ENCODE measurements at places on chromosomes 11 and 22. TPM values are rescaled to one million over a fixed set of nuclear protein-coding genes. Genes with fewer than 3 reads are reported as not detected.
A peak's percentile ranks its signal among the peaks of the same experiment; 100 is the strongest.

DNA sequence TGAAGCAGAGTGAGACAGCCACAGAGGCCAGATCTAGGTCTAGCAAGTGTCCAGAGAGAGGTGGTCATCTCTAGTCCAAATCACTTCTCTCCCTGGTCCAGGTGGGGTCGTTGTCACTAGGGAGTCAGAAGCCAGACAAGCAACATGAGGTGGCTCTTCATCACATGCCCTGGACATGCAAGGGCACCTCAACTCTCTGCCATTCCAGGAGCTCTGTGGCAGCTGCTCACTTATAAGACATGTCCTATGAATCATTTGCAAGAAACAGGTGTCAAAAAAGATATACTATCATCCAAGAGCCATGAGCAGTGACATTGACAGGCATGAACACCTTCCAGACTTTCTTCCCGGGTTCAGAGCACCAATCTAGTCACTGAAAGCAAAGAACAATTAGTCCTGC is 130.8 kb downstream of the GALNT18 start:
- no peak for DNase-seq

DNA sequence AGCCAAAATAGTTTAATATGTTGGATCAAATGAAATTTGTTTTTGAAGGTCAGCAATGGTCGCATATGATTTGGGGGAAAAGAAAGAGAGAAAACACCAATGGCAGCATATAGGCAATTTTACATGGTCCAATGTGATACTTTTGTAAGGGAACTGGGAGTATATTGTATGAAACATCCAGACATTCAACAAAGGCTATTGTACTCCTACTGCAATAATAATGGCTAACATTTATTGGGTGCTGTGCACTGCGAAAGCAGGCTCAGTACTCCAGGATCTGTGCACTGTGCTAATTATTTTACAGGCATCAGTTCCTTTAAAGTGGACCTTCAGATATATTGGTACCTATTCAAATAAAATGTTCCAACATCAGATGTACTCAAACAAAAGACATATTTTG is 5.9 kb upstream of the OR10V1 start:
- no peak for DNase-seq

DNA sequence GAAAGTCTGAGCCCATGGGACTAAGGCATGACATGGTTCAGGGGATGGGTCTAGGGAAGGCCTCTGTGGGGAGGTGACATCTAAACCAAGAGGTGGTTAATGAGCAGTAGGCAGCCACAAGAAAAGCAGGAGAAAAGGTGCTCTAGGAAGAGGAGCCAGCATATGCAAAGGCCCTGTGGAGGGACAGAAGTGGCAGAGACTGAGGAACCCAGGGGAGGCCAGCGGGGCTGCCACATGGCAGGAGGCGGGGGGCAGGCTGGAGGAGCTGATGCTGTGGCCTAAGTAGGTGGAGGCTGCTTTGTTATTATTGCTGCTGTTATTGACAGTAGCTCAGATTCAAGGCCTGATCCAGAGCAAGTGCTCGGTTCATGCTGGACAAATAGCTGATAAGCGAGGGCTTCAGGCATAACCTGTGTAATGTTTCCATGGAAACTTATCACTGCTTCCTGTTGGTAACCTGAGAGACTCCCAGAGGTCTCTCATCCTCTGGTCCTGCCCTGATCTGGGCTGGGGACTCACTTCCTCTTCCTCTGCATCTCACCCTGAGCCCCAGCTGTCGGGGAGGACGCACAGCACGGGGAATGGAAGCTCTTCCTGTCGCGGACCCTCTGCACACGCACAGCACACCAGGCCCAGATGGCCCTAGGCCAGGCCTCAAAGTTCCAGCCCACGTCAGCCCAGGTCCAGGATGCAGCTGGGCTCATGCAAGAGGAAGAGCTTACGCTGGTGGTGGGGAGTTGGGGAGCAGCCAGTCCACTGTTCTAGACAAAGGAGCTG is 75.2 kb upstream of the TP53I11 start:
- DNase-seq = peak; percentile 51

GRCh38 chr11:18012906-18013781 is at the start of gene SERGEF:
Gene SERGEF (minus strand): TSS chr11:18013047. CDS start chr11:18013010, 37 bp downstream.
- DNase-seq = peak; percentile 89

DNA sequence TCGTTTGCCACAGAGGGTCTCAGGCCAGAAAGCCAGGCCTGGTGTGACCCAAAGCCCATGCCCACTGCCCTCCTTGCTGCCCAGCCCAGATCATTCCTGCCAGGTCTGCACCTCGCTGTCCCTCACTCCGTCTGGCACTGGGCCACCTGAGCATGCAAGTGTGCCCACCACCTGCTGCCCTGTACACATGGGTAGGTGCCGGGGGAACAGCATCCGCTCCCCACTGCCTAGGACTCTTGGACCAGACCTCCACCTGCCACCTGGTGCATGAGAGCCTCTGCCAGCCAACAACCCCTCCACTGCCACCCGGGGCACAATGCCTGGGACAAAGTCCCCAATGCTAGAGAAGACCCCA is 12.5 kb downstream of the MGAT3 start:
- no peak for DNase-seq

DNA sequence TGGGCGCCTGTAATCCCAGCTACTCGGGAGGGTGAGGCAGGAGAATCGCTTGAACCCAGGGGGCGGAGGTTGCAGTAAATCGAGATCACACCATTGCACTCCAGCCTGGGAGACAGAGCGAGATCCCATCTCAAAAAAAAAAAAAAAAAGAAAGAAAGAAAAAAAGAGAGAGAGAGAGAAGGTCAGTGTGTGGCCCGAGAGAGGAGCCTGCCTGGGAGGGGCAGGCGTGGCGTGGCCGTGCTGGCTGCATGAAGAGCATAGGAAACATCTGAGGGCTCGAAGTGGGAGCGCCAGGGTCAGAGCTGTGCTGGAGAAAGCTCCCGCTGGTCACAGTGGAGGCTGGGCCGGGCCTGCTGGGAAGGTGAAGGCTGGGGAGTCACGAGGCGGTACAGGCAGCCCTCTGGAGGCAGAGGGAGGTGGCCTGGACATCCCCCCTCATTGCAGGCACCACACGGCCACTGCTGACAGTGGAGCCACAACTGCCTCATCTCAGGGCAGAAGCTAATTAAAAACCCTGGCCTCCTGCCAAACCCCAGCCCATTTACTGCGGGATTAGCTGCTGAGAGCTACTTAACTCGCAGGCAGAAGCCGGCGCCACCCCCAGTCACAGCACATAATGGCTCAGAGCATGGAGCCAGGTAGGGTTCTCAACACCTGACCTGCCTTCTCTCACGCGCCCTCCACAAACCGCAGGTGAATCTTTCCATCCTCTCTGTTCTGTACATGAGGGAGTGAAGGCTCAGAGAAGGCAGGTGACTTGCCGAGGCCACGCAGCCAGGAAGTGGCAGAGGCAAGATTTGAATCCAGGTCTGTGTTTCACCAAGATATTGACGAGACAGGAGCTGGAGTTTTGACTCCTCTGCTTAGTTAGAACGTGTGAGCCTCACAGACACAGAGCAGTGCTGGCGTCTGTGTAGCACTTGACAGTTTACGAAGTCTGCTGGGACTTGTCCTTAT is 32.6 kb downstream of the NFAM1 start:
- DNase-seq = peak; percentile 35

DNA sequence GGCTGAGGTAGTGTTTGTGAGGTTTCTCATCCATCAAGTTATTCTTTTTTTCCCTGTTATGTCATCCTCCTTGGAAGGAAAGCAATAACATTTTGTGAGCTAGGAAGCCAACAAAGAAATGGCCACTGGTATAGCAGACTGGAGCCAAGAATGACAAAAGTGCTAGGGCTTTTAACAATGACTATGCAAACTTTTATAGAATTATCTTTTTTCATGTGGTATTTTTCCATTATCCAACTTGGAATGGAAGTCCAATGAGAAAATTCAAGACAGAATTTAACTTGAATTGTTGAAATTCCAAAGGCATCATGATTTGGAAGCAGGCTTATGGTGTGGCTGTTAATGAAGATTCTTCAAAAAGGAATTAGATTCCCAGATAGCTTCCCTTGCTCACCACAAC is 216.4 kb upstream of the PDGFD start:
- DNase-seq = no peak

The PTGDR2 gene
- total RNA-seq = not detected

- DNase-seq = no peak
These were observed 20.2 kb downstream of the CHST1 start for GRCh38 chr11:45644981-45645889.

DNA sequence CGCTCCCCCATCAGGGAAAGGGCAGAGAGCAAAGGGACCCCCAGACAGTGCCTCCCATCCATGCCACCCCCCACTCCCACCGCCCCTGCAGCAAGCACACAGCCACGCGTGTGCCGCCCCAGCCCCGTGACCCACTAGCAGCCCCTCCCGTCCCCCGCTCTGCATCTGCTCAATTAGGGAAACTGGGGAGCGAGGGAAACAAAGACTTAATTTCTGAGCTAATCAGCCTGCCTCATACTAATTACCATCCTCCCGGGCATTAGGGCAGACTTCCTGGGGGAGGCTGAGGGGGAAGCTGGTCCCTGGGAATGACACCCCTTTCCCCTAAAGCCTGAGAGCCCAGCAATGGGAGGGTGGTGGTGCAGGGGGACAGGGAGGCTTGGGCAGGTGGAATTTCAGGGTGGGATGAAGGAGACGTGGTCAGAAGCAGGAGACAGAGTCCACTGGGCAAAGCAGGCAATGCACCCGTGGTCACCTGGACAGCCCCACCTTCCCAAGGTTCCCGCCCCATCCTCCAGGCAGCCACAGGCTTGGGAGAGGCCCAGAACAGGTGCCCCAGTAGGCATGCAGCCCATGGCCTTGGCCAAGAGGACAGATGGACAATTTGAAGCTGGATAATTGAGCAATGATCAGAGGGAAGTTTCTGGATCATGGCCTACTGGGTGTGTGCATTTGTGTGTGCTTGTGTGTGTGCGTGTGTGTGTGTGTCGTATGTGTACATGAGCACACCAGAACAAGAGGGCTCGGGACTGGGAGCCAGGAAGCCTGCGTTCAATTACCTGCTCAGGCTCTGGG is 20.6 kb downstream of the ELFN2 start:
- DNase-seq = no peak

The RASD2 gene
- 1.6 TPM for total RNA-seq

GRCh38 chr11:36567694-36568093 is at the start of gene RAG1:
Gene RAG1 (plus strand): TSS chr11:36568007. CDS start chr11:36573305, 5,298 bp downstream.
- DNase-seq = no peak

GRCh38 chr22:42127606-42128005 is 3.0 kb downstream of the CYP2D6 start:
- no peak for DNase-seq

DNA sequence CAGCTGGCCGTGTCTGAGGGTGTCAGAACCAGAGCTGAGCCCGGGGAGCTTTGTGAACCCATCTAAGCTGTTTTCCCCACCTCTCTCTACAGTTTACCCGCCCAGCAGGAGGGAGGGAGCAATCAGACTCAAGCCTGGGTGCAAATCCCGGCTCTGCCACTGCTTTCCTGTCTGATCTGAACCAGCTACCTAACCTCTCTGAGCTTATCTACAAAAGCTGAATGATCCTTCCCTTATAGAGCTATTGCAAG is 252 bp downstream of the APOL2 start:
- DNase-seq = no peak

- no peak for DNase-seq
These were observed 27.9 kb downstream of the SHANK3 start for GRCh38 chr22:50700387-50701075.

DNA sequence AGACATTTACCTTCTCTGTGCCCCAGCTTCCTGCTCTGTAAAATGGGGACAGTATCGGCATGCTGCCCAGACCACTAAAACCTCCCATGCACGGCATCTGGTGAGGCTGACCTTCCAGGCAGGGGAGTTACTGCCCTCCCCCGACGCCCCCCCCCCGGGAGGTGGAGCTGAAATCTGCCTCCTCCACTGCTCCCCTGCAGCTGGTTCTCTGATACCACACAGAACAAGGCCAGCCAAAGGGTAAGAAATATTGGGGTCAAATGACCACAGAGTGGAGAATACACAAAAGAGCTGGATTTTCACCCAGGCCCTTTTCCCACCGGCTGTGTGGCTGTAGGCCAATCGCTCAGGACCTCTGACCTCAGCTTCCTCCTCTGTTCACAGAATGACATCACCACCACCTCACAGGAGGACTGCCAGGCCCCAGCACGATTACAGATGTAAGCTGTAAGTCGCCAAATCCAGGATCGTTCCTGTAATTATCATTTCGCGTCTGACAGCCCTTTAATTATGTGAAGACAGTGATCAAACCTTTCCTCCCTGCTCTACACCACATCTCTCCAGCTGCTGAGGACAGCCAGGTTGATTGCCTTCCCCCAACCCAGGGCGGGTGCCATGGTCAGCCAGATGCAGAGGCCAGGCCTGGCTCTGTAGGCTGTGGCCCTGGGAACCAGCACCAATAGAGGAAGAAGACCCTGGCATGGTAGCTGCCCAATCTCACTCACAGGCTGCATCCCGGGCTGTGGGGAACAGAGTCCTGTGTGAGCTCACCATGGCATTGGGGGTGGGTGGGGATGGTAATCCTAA is 35.7 kb upstream of the KLHL35 start:
- peak; percentile 34 for DNase-seq

- DNase-seq = no peak
These were observed 176.7 kb upstream of the TENM4 start for GRCh38 chr11:79617561-79617960.

GRCh38 chr22:33921525-33922348 is 1.5 kb upstream of the LARGE1 start:
- DNase-seq = peak; percentile 26

DNA sequence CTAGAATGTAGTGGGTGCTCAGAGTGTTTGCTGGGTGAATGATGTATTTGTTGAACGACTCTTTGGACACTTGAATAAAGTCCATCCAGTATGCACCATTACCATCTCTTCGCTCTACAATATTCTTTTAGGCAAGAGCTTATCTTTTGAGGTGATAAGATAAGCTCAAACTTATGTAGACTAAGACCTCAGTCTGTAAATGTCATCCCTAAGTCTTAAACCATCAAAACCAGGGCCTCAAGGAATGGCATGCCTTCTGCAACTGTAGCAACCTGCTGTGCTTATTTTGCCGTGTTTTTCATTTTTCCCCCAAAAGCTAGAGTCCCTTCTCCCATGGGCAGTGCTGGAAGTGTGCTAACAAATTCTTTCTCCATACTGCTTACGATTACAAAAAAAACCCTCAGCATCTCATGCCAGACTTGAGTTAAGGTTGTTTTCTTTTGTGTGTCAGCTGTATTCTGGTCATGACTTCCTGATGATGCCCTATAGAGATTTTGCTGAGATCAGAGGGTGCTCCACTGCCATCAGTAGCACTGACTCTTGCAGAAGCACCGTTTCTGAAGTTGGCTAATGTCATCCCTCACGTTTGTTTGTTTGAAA is 27.8 kb downstream of the LIMK2 start:
- no peak for DNase-seq

DNA sequence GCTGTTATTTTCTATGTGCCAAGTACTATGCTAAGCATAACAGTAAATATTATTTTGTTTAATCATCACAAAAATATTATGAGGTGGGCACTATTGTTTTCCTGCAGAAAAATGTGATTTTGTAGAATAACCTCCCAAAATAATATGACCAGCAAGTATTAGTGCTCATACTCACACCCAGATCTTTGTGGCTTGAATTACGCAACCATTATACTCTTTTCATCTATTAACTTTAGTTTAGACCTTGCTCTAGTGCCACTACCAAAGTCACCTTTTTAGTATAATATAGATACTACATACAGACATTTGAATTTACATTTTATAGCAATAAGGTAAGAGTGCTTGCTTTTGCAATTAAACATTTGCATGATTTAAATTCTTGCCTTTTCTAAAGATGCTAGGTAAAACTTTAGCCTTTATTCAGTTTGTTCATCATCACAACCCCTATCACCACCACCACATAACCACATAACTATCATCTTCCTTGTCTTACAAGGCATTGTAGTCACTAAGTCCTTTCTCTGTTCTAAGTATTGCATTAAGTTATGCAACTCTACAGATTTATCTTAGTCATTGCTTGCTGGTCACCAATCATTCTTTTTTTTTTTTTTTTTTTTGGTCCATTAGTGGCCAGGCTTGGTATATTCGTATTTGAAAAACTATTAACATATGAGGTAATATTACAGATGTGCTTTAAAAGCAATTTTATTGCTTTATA is 68.4 kb downstream of the GAS2 start:
- no peak for DNase-seq

Data from M059J (cell line).